ENCODE measurements at places on chromosomes 1 and 21.

DNA sequence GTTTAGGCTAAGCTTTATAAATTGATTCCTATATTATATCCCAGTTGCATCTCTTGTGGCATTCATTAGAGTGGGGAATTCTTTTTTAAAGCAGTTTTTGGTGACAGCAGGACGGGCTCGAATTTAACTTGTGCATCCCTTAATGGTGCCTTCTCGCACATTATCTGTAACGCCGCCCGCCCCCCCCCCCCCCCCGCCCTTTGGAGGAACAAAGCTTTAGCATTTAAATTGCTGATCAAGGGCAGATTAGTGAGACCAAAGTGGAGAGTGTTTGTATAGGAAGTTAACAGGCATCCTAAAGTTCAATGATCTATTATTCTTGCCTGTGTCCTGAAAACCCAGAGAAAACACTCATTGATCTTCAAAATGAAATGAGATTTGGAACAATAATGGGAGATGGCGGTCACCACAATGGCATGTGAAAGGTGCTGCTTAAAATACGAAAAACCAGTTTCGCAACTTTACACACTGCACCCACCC is 2.2 kb downstream of the LMO4 start:
- DNase-seq: no peak

DNA sequence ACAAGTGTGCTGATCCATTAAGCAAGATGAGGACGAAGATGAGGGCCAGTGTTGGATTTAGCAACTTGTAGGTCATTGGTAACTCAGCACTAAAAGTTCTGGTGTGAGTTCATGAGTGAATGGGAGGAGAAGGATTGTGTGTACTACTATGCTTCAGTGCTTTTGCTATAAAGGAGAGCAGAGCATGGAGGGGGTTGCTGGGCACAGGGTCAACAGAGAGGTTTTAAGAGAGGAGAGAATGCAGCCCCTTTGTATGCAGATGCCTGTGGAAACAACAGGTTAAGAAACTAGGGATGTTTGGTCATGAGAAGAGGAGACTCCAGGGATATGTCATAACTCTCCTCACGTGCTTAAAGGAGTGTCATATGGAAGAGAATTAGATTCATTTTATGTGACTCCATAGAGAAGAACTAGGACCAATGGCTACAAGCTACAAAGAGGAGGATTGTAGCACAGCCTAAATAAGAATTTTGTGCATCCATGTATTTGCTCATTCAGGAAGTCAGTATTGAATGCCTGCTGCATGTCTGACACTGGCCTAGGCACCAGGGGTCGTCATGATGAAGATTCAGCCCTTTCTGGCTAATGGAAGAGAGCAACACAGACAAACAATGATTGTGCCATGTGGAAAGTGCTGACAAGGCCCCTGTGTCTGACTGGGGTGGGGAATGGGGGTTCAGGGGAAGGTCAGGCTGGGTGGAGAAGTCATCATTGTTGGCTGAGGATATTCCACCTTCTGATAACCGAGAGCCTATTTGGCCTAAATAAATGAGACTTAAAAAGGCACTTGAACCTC is 53.5 kb downstream of the KIRREL1 start:
- no peak for DNase-seq

DNA sequence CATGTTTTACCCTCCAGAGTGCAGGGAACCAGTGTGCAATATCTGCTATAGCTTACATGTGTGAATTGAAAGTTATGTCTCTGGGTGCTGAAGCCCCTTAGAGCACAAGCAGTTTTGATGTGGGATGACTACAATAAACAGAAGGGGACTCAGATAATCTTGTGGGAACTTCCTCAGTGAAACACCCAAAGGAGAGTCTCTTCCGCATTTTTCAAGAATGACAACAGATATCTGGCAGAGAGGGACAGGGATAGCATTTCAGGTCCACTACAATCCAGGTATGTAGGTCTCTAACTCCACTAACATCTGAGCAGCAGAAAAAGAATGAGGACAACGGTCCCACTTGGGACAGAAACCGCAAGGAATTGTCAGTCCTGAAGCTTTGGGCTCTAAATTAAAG is 67.6 kb upstream of the PDE4B start:
- DNase-seq: no peak

DNA sequence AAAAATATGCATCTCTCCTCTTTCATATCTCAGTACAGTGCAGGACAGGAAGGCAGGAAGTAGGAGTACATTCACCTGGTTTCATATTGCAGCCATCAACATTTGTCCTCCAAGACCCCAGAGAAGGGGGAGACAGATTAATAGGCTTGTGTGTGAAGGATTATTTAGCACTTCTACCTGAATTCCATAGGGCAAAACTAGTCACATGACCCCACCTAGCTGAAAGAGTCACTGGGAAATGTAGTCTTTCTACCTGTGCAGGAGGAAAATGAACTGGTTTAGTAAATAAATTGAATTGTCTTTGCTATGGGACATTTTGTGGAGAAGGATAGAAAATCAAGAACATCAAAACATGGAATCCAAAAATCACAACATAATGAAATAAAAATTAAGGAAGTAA is 13.9 kb upstream of the TRIM33 start:
- no peak for DNase-seq

DNA sequence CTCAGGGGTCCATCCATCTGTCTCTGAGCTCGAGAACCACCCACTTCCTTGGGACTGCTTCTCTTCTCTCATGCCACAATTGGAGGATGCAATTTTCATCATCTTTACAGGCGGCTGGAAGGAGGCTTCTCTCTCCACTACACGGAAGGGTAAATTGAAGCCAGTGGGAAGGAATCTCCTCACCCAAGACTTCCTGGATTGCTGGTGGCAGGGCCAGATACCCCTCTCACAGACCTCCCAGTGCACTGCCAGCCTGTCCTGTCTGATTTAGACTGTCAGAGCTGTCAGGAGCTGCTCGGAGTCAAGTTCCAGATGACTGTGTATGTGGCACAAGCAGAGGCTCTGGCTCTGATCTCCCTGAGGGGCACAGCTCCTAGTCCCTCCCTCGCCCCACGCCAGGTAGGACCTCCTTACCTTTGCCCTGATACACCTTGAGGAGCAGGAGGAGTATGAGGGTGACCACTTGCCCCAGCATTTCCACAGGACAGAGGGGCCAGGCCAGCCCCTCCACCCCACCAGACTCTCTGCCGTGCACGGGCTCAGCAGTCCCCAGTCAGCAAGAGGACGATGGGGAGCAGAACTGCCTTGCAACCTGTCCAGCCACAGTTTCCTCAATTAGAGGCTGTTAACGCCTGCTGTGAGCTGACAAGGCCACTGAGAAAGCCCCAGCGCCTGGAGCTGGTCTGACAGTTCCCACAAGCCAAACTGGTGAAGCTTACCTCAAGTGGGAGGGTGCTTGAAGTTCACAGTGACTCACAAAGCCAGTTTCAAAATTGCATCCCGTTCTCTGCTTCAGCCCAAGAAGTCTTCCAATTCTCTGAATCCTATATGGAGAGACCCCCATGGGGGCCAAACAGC is at the start of gene CD244:
Gene CD244, minus strand, starts transcription at position 685 of the 858 bp plus-strand sequence. Its CDS starts 210 bp downstream, at position 475.
- DNase-seq: no peak

DNA sequence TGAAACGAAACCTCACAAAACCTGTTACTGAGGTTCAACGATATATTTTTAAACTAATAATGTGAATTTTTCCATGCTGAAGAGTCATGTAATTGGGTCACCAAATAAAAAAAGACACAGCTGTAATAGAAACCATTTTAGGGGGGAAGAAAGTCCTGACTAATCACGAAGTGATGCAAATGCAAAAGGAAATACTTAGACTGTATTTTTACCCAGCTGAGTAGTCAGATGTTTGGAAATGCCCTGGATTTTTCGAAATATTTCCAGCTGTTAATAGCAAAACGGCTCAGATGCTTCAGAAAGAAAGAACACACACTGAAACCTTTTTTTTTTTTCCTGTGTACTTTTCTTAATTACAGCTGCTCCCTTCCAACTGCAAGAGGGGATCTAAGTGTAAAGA is 210.3 kb downstream of the SETD4 start:
- DNase-seq: no peak

DNA sequence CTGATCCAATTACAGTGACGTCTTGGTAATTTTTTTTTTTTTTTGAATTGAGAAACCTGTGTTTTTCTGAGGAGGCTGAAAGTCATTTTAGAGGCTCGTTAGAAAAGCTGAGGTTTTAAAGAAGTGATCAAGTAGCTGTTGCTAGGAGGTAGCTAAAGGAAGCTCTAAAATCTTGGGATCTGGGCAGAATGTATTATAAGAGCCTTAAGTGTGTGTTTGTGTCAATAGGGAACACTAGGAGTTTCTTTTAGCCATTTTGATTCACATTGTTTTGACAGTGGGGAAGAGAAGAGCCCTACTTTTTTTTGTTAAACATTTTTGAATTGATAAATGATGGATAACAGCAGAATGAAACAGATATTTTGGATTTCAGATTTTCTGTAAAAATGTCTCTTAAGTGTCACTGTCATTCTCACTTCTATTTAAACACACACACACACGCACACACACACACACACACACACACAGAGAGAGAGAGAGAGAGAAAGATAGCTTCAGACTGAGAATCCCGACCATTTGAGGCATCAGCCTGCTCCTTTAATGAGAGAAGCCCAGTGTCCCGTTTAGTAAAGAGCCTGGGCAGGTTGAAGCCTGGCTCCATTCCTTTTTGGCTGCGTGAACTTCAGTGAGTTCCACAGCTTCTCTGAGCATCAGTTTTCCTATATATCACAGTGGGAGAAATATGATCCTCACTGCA is 79.1 kb upstream of the GPR88 start:
- DNase-seq: peak; percentile 48

DNA sequence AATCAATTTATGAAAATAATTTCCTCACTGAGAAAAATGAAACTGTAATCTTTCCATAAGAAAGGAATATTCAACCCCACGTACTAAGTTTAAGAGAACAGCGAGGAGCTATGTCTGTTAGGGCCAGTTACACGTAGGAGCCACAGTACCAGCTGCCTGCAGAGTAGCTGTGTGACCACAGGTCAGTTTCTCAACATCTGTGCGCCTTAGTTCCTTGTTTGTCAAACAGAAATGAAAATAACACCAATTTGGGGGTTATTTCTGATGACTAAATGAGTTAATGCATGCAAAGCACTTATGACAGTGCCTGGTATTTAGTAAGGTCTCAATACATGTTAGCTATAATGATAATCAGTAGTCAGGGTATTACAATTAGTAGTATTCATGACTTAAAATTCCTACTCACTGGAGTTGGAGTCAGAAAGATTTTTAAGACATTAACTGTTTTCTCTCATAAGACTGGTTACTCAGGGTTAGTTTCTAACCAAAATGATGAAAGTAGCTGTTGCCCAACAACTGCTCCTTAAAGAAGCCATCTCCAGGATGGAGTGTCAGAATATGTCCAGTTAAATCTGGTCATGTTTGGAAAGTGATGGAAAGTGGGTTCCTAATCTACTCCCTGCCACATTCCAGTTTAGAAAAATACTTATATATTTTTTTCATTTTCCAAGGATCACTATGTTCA is 85.8 kb upstream of the ZNF648 start:
- DNase-seq: no peak

DNA sequence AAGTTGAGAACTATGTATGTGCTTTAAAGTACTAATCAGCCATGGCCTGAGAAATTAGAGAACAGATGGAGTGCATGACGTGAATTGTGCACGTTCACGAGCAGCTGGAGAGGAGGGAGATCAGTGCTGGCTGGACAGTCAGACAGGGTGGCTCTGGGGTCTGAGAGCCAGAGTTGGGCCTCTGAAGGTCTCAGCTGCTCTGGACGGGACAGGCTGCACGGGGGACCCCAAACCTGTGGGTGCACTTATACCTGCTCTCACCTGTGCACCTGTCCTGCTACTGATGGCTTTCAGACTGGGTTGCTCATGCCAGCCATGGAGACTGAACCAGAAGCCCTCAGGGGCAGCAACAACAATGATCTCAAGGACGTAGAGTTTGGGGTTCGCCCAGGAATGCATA is 43.5 kb downstream of the UMODL1 start:
- no peak for DNase-seq

DNA sequence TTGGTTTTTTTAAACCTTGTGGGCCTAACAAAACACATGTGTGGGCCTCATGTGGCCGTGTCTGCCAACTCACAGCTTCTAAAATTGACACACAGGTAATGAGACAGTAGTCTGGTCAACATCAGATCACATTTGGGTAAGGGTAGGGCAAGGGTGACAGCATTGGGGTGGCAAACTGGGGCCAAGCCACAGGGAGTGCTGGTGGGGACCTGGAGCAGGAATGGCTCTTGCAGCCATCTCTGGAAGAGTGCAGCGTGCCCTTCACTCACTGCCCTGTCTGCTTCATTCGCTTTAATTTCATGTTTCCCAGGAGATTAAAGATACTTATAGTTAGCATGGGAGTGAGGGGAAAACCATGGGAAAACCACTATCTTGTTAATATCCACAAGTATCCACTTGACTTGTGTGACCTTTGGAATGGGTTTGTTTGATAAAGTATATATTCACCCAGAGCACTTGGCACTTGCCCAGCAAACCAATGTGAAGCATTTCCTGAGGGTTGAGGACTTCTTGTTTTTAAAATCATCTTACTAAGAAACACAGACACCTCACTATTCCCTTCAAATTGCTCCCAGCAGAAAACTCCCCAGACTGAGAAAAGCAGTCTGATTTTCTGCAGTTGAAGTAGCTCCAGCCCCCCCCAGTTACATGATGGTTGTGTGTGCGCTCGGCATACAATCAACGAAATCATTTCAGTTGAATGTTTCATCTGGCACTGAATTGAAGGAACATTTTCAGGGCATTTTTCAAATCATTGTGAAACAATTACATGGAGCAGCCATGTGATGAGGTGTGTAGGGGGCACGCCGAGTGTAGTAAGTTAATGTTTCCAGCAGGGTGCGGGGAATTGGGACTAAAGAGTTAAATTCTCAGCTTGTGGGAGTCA is 175.7 kb downstream of the VPS13D start:
- no peak for DNase-seq

GRCh38 chr1:225517221-225517620 is 89.4 kb upstream of the LBR start:
- no peak for DNase-seq

- DNase-seq: no peak
Observed at GRCh38 chr1:77143529-77144121, 75.6 kb downstream of the PIGK start.

DNA sequence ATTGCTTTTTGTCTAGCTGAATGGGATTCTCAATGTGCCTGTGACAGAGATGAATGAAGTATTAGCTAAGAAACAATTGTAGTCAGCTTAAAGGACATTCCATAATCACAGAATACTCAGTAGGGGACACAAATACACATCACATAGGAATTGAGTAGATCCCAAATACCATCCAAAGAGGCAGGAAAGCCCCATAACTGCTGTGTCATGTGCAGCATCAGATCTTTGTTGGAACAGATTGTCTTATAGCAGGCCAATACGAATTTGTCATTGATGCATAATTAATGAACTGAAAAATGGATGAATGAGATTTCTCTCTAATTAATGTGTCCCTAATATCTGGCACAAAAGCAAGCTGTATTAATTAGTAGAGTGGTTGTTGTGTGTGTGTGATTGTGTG is 82.3 kb upstream of the S1PR1 start:
- no peak for DNase-seq

- DNase-seq: no peak
Observed at GRCh38 chr1:5571861-5572401, 420.3 kb downstream of the NPHP4 start.
